ENCODE measurements at places on chromosomes 7 and 10. TPM values are rescaled to one million over a fixed set of nuclear protein-coding genes. Genes with fewer than 3 reads are reported as not detected.

SAMD9L gene
- 8.6 TPM for polyA plus RNA-seq

GRCh38 chr7:56290548-56290947 lies 174.3 kb upstream of the NUPR2 start:
- no peak for DNase-seq

MMP21 gene
- not detected for polyA plus RNA-seq

OR9A2 gene
- not detected for polyA plus RNA-seq

GRCh38 chr10:1625731-1626130 lies 111.6 kb downstream of the ADARB2 start:
- no peak for DNase-seq

CASTOR2 gene
- 9.0 TPM for polyA plus RNA-seq

DNA sequence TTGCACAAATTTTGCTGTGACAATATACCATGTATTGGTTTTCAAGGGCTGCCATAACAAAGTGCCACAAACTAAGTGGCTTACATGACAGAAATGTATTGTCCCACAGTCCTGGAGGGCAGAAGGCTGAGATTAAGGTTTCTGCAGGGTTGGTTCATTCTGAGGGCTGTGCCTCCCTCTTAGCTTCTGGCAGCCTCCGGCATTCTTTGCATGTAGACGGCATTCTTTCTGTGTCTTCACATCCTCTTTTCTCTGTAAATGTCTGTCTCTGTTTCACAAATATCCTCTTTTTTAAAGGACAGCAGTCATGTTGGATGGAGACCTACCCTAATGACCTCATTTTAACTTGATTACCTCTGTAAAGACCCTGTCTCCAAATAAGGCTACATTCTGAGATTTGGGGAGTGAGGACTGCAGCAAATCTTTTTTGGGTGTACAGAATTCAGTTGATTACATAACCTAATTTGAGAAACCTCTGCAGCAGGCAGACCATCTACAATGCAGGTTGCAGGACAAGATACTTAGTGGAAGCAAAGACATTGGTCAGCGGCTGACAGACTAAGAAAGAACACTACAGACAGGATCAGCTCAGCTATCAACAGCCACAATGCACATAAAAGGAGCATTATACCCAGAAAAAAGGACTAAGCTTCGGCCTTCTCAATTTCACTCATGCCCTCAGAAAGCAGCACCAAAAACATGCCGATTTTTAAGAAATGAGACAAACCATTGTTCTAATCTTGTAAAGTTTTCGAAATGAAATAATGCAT lies 84.6 kb upstream of the FAM3C start:
- no peak for DNase-seq

UBN2 gene
- polyA plus RNA-seq, result 2.2 TPM
